ENCODE measurements at places on chromosomes 7 and 10.

GRCh38 chr7:84524714-84525694, 330.4 kb upstream of the SEMA3A start:
- DNase-seq, result no peak

DNA sequence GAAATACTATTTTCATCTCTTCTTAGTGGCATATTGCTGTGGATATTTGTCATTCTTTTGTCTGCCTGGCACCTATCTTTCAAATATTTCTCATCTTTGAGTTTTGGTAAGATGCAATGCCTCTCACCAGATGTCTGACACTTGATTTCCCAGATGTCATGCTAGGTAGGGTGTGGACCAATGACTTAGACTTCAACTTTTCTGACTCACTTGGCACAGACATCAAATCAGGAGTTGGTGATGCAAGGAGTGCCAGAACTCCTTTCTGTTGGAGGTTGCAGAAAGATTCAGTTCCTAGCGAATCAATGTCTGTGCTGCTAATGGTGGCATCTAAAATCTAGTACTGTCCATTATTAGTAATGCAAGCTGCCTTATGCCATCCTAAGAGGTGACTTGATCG, 216.9 kb upstream of the FERD3L start:
- DNase-seq, result no peak

DNA sequence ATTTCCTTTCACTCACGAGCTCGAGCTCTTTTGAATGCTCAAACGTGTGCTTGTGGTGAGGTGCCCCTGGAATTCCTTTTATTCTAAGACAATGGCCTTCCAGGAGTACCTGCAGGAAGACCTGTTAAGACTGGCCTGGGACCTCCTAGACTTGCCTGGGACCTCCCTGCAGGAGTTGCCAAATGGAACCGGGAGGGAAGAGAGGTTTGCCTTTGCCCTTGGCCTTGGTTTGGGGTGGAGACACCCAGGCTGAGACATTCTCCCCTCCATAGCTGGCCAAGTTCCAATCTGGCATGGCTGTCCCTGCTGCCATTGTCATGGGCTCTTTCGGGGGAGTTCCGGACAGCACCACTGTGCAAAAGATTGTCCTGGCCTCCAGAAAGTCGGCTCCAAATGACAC, 39.7 kb downstream of the DNAJB12 start:
- no peak for DNase-seq

GRCh38 chr7:123367031-123367430, 167.3 kb upstream of the SLC13A1 start:
- DNase-seq, result no peak

DNA sequence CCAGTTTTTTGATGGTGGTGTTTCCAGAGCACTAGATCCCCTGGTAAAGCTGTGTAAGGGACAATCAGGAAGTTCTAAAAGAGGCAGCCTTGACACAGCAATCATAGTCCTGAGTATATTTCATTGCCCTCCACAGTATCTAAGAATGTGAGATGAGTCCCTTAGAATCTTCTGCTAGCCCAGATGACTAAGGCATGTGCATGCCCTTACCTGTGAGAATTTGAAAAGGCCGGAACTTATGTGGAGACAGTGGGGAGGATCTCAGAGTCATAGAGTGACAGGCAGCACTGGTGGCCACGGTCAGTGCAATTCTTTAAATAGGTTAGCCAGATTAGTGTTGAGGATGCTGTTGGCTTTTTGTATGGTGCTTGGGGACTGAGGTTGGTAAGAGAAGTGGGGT, 361.4 kb upstream of the VSTM2A start:
- no peak for DNase-seq

DNA sequence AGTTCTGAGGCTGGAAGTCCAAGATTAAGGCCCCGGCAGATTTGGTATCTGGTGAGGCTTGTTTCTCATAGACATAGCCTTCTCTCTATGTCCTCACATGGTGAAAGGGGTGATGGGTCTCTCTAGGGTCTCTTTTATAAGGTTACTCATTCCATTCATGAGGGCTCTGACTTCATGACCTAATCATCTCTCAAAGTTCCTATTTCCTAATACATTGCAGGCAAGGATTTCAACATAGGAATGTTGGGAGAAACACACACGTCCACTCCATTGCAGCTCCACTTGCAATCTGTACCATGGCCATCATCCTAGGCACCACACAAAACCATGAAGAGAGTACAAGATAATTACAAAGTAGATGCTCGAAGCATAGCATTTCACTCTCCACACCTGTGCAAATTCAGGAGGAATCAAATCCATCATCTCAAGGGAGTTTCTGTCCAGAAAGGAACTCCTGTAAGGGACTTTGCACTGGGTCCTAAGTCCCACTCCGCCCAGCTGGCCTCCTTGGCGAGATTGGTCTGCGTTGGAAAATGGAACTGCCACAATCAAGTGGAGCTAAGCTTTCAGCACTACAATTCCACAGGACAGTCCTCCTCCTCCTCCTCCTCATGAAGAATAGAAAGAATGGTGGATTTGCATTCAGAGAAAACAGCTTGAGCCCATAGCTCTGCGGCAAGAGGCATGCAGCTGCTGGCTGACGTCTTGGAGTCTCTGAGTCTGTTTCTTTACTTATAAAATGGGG, 8.8 kb downstream of the DDC start:
- DNase-seq, result no peak

DNA sequence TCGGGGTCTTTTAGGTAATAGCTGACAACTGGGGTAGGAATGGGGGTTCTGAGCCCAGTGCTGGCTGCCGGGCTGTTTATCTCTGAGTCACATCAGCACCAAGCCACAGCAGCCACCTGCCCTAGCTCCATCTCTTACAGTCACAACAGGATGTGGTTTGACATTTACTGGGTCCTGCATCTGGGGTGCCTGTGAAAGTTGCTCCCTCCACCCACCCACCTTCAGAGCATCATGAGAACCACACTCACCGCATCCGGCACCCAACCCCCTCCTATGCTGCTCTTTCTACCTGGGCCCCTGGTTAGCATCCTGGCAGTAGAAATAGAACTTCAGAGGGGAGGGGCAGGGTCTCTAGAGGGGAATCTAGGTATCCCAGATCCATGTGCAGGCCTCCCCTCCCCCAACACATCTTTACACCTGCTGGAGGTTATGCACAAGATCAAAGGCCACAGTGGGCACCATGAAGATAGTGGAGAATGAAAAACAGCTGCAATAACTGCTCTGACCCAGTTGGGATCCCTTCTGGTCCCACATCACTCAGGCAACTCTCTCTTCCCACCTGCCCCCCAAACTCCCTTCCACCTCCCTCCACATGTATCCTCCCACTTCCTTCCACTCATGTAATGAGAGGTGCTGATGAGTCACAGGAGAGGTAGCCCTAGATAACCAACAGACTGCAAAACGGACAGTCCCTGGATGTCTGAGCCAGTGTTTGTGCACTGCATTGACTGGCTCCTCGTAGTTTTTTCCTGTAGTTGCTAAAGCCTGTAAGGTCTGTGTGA, 38.2 kb downstream of the PRSS2 start:
- DNase-seq, result no peak

- DNase-seq, result no peak
These were observed 14.2 kb upstream of the ACTA2 start for GRCh38 chr10:88966797-88967196.

- DNase-seq, result no peak
These were observed 531 bp downstream of the IKZF1 start for GRCh38 chr7:50304911-50305582.

Measured in caudate nucleus (tissue), 63 donors.